ENCODE measurements at places on chromosomes 12 and 14.

DNA sequence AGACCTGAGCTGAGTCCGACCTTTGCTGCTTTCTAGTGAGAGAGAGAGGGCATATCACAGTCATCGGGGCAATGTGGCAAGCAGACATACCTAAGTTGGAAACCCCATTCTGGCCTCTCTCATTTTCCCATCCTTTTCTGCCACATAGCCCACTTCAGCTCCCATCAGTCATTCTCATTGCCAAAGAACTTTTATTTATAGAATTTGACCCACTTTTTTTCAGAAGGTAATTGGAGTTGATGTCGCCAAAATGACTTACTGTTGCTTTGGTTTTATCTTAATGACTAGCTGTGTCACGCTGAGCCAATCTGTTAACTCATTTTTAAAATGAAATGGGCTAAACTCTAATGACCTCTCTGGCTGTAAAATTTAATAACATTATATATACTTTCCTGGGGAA is 63.9 kb upstream of the RMST start:
- no peak for DNase-seq

DNA sequence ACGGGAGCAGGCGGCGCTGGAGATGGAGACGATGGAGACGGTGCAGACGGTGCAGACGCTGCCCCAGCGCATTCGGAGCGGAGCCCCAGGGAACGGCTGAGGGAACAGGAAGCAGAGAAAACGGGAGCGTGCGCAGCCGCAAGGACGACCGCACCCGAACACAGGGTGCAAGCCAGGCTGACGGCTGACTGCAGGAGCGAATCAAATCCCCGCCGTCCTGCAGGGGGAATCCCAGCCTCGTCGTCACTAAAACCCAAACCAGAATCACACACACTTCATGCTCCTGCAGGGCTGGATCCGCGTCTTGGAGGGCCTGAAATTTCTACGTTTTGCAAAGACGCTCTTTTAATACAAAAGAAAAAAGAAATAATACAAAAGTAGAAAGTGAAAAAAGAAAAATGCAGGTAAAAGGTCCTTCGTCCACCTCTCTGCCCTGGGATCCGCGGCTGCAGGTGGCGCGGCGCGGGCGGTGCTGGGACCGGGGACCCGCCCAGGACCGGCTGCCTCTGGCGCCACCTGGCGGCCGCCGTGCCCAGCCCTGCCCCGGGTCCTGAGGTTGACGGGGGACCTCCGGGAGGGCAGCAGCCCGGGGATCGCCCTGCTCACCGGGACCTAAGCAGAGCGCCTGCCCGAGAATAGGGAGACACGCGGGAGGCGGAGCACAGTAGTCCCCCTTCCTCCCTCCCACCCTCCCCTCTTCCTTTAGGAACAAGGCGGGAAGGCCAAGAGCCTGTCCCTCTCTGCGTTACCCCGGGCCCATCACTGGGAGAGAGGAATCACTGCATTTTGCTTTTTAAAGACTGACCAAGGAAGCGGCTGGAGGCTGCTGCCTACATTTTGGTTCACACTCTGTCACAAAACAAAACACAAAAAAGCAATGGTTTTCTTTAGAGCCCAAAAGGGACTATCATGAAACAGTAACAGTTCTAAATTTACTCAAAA is 20.1 kb downstream of the STX2 start:
- peak; percentile 42 for DNase-seq

DNA sequence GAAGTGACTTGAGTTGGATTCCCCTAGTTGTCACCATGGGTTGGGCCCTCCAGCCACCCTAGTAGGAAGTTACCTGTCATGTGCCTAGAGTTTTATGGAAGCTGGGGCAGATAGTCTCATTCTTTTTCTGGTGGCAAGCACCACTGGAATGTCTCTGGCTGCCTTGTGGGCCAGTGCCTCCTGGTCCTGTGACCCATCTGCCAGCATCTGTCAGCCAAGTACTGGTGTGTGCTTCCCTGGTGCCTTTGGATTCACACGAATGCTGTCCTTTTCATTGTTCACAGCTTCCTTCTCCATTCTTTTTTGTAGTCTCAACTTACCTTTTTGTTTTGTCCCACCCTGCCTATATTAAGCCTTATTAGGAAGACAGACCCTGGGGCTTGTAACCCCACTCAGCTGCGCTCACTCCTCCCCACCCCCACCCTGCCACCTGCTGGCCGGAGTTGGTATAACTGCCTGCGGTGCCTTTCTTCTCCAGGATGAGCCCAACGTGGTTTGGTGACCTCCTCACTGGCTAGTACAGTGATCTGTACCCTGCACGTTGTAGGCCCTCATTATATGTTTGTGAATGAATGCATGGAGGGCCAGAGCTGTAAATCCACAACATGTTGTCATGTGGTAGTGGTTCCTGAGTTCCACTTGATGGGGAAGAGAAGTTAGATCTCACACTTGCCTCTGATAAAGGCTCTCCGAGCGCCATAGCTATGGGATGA is 125.7 kb downstream of the TSPAN9 start:
- peak; percentile 52 for DNase-seq

- DNase-seq, result no peak
Measured at GRCh38 chr14:104537613-104537988, 42.0 kb upstream of the C14orf180 start.

DNA sequence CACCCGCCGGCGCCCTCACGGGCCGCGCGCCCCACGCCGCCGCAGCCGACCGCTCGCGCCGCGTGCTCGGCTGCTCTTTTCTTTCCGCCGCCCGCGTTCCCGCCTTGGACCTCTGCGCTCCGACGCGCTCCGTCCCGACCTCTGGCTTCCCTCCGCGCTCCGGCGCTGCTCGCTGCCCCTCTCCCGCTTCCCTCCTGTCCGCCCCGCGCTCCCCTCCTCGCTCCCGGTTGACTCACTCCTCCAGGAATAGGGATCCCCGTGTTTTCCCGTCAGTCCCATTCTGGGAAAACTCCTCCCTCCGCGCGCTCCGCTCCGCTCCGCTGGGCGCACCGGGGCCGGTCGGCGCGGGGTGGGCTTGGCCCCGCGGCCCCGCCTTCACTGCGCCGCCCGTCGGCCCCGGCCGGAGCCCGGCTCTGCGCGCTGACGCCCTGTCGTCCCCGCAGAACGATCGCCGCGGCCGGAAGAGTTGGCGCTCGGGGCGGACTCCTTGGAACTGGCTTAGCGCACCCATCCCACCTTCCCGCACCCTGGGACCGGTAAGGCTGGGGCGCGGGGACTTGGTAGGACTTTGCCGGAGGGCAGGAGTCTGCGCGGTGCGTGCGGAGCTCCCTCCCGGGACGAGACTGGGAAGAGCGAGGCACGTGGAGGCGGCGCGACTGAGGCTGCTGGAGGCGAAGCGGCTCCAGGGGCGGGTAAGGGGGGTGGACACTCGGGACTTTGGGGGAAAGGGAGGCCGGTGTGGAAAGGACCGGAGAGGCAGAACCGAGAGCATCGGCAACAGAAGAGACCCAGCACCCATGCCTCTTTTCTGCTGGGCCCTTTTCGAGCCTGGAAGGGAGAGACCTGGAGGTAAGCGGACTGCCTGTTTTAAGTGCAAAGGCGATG is 550 bp downstream of the TEAD4 start:
- DNase-seq, result no peak

DNA sequence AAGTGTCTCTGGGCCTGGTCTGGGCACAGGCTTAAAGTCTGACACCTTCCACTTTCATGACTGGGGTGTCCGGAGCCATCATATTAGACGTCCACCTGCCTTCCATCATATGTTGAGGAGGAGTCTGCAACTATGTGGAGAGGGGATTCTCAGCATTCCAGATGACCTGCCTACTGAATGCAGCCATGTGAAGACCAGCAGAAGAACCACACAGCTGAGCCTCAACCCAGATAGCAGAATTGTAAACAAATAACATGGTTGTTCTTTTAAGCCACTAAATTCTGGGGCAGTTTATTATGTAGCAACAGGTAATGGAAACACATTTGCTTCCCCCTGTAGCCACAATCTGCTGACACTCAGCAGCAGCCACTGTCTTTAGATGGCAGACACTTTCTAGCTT is 4.0 kb upstream of the SLC15A4 start:
- DNase-seq, result no peak

DNA sequence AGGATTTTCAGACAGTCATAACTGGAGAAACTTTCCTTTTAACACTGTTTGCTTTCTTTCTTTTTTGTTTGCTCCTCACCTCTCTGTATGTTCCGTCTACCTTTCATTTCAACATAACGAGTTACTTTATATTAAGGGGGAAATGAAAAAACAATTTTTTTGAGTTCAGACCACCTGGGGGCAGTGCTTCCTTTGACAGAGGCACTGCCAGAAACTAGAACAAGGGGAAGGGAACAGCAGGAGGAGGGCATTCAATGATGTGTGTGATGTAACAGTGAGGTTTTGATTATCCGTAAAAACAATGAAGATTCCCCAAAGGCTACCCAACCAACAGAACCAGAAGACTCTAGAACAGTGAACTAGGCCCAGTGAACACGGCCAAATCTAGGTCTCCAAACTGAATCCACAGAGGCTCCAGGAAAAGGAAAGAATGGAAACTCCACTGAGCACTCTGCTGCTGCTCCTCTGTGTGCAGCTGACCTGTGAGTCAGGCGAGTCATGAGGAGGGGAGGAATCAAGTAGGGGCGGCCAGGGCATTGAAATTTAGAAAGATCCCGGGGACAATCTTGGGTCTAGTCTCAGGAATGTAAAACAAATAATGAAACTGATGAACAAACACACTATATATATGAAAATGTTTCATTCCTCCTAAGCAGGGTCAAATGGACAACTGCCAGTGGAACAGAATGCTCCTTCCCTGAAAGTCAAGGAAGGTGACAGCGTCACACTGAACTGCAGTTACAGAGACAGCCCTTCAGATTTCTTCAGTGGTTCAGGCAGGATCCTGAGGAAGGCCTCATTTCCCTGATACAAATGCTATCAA is 323.5 kb downstream of the DAD1 start:
- DNase-seq, result no peak

DNA sequence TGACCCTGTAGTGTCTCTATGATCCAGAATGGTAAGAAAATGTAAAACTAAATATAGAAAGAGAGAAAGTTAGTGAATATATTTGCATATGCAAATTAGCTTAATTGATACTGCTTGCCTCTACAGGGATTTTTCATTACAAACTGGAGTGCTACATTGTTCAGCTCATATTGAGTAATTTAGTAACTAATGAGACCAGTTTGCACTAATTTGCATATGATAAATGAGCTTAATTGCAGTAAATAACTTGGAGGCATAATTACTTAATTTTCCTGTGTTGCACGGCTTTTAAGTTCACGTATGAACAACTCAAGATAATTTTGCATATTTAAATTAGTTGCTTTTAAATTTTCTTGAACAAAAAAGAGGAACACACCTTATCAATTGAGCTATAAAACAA is 436.5 kb downstream of the NPAS3 start:
- DNase-seq, result no peak

- DNase-seq, result no peak
Measured at GRCh38 chr14:59320763-59321625, 132.5 kb downstream of the DAAM1 start.

All from right renal pelvis (tissue), 4 donors.